ENCODE measurements at places on chromosomes 5 and 9.
A peak's percentile ranks its signal among the peaks of the same experiment; 100 is the strongest.

DNA sequence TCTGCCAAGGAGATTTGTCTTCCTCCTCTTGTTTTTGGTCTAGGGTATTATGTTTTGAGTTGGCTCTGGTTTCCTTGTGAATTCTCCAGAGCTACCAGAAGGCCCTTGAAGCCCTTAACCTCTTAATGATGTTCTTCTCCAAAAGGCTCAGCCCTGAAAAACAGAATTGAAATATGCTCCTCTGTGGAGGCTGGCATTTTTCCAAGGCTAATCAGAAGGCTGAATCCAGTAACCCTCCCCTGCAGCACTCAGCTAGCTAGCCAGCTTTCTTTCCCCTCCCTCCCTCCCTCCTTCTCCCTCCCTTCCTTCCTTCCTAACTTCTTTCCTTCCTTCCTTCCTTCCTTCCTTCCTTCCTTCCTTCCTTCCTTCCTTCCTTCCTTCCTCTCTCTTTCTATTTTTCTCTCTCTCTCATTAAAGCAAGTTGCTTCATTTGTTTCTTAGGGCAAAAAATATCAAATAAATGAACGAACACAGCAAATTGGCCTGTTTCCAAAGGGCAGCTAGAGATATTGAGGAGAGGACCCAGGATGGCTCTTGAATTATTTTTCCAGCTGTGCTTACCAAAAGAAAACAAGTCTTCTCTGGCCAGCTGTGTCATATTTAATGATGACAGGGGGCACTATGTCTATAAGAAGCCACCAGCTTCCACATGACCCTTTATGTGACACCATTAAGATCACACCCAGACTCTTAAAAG lies 38.7 kb downstream of the JAKMIP2 start:
- no peaks in the 10 kb centered on the region for H3K4me1 ChIP-seq
- no peak overlapping the region for H3K27ac ChIP-seq

GRCh38 chr9:108727580-108728111 lies 128.1 kb downstream of the ACTL7B start:
- no peak for ATAC-seq
- no peaks in the 10 kb centered on the region for H3K36me3 ChIP-seq
- no peaks in the 10 kb centered on the region for H3K4me1 ChIP-seq
- H3K4me3 ChIP-seq: no peak overlapping the region
- no peaks in the 10 kb centered on the region for H3K27me3 ChIP-seq

- H3K4me1 ChIP-seq: peaks cover 3% of the 10 kb centered on the region
- ATAC-seq: no peak
- H3K36me3 ChIP-seq: peaks cover 8% of the 10 kb centered on the region
- no peak overlapping the region for H3K4me3 ChIP-seq
These were observed 101.3 kb downstream of the PHF2 start for GRCh38 chr9:93677641-93678136.

GRCh38 chr9:87556039-87556438 lies 58.4 kb downstream of the DAPK1 start:
- ATAC-seq: no peak
- H3K27ac ChIP-seq: no peak overlapping the region
- H3K4me1 ChIP-seq: no peaks in the 10 kb centered on the region
- H3K4me3 ChIP-seq: no peak overlapping the region
- no peaks in the 10 kb centered on the region for H3K36me3 ChIP-seq
- peaks cover 14% of the 10 kb centered on the region for H3K27me3 ChIP-seq

GRCh38 chr9:131578731-131579504 lies 33.6 kb downstream of the PRRT1B start:
- peak; percentile 67 for ATAC-seq
- peak overlapping the region; percentile 40 for H3K4me3 ChIP-seq
- peaks cover 10% of the 10 kb centered on the region for H3K4me1 ChIP-seq

- H3K4me1 ChIP-seq: peaks cover 9% of the 10 kb centered on the region
- H3K36me3 ChIP-seq: peaks cover 72% of the 10 kb centered on the region
- ATAC-seq: no peak
- H3K27ac ChIP-seq: peak overlapping the region; percentile 96
- peak overlapping the region; percentile 98 for H3K4me3 ChIP-seq
- H3K27me3 ChIP-seq: no peaks in the 10 kb centered on the region
These were observed 708 bp downstream of the SPOUT1 start for GRCh38 chr9:128828719-128829452.
